ENCODE measurements at places on chromosomes 1 and 21.

DNA sequence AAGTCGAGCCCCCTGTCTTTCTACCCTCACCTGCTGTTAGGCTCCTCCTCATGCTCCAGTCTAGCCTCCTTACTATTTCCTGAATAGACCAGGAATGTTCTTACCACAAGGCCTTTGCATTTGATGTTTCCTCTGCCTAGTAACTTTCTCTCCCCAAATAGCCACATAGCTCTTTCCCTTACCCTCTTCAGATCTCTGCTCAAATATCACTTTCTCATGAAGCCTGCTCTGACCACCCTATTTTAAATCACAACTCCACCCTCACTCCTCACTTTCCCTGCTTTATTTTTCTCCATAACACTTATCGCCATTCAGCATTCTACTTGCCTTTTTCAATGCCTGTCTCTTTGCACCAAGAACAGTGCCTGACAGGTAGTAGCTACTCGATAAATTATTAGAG lies 6.6 kb upstream of the CDCA8 start:
- DNase-seq, result no peak

DNA sequence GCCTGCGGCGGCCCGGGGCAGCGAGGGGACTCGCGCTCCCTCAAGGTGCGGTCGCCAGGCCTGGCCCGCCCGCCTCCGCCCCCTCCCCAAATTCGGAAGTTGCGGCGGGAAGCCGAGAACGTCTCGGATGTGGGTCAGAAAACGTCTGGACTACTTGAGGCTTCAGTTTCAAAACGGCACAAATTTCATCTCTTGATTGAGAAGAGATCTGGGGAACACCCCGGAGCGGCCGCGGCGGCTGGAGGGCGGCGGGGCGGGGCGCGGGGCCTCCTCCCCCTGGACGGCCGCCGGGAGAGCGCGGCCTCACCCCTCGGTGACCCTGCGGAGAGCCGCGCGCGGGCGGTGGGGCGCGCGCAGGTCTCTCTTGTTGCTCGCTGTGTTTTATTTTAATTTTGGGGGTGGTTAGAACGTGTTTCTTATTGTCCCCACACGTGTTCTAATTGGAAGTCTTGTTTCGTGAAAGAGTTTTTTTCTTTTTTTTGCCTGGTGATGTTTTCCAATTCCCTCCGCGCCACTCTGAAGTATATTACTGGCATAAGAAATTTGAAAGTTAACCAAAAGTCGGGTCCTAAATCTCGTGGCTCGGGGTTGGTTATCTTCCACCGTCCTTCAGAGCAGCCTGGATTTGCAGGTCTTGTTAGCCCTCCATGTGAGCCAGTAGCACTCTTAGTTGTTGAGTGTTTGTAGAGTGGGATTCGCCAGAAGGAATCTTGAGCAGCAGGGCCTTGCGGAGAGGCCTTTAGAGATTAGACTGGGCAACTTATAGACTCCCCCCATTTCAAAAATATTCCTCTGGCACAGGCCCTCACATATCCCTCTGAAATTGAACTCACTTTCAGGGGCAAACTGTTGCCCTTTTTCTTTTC lies 749 bp downstream of the PCBP3 start:
- DNase-seq, result no peak

GRCh38 chr1:153866045-153866850 lies 56.5 kb downstream of the GATAD2B start:
- DNase-seq, result no peak

GRCh38 chr1:162944974-162945674 lies 84.1 kb upstream of the CCDC190 start:
- no peak for DNase-seq

DNA sequence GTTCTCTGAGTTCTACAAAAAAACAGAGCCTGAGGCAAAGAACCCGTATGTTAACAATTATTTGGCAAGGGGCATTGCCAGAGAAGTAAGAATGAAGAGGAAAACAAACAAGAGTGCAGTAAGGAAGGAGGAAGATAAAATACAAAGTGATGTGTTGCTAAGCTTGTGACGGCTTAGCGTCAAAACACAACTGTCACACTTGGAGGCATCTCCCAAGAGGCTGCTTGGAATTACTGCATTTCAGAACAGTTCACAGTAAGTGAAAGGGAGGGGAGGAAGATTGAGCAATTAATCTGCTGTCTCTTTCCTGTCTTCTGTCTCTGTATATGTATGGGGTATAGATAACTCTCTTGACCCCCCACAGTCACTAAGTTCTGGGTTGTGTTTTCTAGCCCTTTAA lies 1017.0 kb upstream of the TMPRSS15 start:
- no peak for DNase-seq

GRCh38 chr1:43272161-43272560 lies 2.4 kb downstream of the TMEM125 start:
- no peak for DNase-seq

DNA sequence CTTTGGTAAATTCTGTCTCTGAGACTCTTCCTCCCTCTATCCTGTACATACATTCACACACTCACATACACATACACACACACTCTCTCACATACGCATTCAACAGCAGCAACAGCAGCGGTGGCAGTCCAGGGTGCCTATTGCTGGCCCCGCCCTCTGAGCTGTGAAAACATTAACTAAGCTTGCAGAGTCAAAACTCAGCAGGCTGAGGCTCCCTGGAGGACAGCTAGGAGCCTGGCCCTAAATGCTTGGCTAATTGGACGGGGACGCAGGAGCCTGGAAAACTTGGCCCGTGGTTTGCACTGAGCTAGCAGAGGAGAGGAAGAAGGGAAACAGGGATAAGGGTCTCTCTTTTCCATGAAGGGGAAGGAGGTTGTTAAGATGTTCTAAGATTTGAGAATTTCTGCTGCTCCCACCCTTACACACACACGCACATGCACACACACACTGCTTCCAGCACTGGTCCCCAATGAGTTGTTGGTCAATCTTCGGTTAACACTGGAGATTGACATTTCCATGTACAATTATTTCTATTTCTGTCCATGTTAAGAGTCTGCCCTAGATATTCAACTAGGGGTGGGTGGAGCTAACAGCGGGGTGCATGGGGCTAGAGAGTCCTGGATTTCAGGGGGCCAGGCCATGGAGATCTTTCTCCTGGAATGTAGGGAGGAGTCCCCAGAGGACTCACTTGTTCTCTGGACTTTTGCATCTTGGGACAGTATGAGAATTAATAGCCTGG lies 94.2 kb downstream of the PLXNA2 start:
- no peak for DNase-seq

DNA sequence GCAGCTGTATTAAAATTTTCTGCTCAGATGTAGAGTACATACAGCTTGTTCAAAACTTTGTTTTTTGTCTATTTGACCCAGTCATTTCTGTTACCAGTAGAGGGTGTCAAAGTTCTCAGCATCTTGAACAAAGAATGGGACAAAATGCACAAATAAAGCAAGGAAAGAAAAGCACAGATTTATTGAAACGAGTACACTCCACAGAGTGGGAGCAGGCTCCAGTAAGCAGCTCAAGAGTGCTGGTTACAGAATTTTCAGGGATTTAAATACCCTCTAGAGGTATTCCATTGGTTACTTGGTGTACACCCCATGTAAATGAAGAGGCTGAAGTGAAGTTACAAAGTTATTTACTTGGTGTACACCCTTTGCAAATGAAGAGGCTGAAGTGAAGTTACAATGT lies 8.9 kb upstream of the PRMT6 start:
- DNase-seq, result no peak

GRCh38 chr1:206469411-206469932 lies 804 bp upstream of the IKBKE start:
- peak; percentile 73 for DNase-seq

DNA sequence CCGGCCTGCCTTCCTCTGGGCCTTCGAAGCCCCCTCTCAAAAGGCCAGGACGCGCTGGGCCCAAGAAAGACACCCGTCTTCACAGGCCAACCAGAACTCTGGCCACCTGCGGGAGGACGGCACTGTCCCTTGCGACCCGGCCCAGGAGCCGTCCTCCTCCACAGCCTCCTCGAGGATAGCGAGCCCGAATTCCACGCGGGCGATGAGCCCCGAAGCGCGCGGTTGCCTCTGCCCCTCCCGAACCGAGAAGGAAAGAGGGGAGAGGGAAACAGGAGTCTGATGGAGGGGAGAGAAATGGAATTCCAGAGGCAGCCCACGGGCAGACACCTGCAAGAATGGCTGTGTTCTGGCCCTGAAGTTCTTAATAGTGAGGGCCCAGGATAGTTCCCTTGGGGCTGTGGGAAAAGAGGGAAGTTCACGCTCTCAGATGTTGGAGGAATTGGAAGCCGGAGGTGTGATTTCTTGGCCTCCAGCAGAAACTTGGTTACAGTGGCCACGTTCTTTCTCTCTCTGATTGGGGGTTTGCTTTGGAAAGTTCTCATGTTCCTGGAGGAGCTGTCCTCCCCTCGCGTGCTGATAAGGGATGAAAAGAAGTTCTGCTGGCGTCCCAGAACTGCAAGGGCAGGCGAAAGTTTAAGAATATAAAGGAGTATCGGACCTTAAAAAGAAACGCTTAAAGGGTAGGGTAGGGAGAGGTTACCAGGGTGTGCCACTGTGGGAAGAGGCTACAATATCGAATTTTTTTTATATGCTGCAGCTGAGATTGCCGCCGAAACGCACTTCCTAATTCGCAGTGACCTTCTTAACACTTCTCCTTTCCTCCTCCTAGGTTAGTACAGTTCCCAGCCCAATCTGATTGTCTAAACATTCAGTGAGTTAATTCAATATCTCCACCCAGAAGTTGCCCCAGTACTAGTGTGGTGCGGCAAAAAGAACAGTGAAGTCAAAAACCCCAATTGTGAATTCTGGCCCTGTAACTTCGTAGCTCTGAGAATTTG lies 5.8 kb upstream of the SLC44A5 start:
- DNase-seq, result no peak

GRCh38 chr1:119954476-119955422 lies 58.4 kb upstream of the ADAM30 start:
- no peak for DNase-seq

- no peak for DNase-seq
These were observed 2.1 kb upstream of the PLEKHA6 start for GRCh38 chr1:204361781-204362180.

DNA sequence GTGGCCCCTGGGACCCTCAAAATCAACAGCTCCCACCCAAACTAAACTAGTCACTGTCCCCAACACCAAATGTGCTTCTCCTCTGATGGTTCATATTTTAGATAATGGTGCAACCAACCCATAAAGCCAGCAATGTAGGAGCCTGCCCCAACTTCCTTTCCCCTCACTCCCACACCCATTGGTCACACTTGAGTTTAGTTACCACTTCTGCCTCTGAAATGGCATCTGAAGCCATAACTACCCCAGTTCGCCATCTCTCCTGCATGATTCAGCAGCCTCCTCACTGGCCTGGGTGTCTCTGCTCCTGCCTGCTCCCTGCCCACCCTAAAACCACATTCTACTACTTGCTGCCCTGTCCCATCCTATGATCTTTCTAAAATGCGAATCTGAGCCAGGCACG lies 3.4 kb upstream of the CDCP2 start:
- no peak for DNase-seq

DNA sequence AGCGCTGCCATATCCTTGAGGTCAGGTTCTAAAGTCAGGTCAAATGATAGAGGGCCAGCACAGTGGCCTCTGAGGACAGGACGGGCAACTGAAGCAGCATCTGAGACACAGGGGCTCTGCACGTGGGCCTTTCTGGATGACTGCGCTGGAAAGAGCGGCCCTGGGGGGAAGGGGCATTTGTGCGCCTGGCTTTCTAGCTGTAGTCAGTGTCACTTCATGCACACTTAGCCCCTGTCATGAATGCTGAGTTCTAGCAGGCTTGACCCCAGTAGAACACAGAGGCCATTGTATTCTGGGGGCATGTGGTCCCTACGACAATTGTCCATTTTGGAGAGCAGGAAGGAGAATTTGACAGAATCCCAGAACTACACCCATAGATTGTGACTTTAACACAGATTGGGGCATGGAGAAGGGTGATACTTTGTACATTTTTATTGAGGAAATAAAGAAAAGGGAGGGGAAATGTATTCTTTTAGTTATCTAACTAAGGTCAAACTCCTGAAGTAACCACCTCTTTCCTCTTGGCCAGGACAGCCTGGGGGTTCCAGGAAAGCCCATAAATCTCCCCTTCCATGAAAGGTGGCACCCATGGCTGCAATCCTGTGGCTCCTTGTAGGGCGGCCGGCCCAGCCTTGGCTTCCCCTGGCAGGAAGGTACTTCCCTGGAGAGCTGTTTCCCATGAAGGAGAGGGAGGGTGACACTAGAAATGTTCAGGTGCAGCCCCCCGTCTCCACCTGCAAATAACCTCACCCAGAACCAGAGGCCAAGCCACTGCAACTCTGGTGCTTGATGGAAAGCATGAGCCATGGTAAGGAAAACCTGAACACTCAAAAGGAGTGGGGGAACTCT lies 34.4 kb downstream of the NTPCR start:
- DNase-seq, result no peak

DNA sequence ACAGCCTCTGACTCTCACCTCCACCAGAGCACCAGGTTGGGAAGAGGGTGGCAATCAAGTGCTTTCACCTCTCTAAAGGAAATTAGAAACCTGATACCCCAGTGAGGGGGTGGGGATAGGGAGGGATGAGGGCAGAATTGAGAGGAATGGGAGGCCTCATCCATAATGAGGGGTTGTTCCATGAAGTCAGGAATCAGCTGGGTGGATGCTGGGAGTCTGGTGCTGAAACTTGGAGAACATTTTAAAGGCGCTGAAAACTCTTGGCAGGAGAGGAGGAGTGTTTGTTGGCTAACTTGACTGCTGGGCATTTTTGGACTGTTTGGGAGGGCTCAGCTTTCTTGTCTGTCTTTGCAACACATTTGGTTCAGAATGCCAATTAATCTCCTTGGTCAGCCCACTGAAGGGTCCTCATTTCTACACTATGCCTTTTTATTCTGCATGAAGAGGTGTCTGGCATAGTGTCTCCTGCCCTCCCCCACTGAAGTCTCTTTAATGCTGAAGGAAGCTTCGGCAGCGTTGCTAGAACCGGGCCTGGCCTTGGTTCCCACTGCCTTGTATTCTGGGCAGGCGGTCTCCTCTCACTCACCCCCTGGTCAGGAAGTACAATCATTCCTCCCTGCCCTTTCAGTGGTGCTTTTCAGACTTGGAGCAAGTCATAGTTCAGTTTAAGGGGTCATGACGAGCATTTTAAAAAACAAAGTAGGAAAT lies 2.2 kb downstream of the PHGDH start:
- no peak for DNase-seq

DNA sequence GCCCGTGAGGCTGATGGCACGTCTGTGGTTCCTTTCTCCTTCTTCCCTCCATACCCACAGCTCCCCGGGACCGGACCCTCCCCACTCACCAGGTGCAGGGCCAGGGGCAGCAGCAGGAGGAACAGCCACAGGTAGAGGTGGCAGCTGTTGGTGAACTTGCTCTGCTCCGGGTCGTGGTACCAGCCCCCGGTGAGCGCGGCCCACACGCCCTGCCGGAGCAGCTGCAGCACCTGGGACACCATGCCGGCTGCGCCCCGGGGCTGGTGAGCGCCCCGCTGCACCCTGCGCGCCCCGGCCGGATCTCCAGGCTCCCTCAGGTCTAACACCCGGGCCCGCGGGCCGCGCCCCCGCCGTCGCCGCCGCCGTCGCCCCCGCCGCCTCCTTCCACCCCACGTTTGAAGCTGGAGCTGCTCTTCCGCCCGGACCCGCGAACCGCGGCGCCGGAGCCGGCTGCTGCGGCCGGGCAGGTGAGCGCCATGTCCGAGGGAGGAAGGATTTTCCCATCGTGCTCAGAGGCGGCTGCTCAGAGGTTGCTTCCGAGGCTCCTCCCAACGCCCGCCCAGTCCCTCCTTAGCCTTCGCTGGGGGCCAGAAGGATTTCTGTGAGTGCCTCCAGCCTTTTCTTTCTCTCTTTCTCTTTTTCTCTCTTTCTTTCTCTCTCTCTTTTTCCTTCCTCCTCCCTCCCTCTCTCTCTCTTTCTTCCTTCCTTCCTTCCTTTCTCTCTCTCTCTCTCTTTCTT lies at the start of gene PCNX2:
Gene PCNX2 (minus strand): TSS at position 489 of the 738 bp plus-strand sequence. CDS start 247 bp downstream, at position 242.
- DNase-seq, result peak; percentile 68

- DNase-seq, result no peak
These were observed 328.5 kb downstream of the FAM72C start for GRCh38 chr1:143643148-143643885.
